ENCODE measurements at places on chromosomes 3 and 15. TPM values are rescaled to one million over a fixed set of nuclear protein-coding genes. Genes with fewer than 3 reads are reported as not detected.
A peak's percentile ranks its signal among the peaks of the same experiment; 100 is the strongest.

DNA sequence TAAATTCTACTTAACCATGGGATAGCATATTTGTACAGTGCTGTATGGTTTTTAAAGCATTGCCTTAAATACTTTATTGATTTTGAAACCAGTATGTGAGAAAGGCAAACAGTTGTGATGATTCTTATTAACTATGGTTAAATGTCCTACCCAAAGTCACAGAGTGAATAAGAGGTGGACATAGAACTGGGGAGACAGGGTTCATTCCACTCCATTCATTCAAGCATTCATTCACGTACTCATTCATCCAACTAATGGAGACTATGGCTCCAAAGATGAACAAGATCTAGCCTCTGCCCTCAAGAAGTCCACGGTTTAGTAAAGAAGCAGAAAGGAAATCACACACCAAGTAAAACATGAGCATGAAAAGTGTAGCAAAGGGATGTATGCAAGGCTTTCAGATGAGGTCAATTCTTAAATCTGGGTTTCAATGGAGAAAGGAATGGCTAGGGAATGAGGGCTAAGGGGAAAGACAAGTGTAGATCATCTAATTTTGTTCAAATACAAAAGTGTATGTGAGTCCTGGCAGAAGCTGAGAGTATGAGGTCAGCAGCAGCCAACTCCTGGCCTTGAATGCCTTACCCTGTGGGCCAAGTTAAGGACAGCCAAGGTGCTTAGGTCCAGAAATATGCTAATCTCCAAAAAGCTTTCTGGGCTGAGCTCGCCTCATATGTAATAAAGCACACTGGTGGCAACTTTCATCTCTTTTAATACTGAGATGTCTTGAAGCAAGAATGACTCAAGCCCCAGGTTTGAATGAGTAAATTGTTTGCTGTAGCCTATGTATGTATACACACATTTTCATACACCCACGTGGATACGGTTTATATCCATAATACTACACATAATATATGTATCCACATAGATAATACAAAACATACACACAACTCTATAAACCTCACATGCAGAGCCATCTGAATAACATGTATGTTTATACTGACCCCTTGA is 4.3 kb downstream of the TNIK start:
- H3K4me3 ChIP-seq = no peak overlapping the region
- peaks cover 5% of the 10 kb centered on the region for H3K36me3 ChIP-seq

GRCh38 chr3:42173307-42173706 is 82.2 kb downstream of the TRAK1 start:
- H3K27me3 ChIP-seq = no peaks in the 10 kb centered on the region
- peak overlapping the region; percentile 81 for H3K4me3 ChIP-seq
- peak; percentile 40 for DNase-seq
- peaks cover 7% of the 10 kb centered on the region for H3K36me3 ChIP-seq

DNA sequence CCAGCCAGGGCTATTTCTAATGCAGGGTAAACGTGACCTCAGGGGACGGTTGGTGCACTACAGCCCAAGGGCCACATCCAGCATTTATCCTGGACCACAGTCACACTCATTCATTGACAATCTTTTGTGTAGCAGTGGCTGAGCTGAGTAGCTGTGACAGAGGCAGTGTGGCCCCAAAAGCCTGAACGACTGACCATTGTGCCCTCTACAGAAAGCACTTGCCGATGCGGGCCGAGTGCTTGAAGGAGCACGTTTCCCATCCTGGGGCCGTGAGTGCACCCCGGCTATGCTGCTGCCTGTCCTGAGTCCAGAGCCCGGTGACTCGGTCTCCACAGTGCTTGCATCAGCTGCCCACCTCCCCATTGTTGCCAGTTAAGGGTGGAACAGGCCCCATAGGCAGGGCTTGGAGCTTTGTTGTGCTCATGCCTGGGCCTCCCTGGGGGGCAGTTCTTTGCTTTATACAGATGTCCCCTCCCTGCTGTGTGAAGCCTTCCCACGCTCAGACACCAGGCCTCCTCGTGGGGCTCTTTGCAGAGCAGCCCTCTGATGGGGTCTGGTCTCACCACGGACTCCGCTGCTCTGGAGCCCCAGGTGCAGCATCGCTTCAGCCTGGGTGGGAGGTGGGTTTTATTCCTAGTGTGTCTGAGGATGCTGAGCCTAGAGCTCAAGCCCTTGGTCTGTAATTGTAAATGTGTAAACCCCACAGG is 13.0 kb upstream of the SNRPA1 start:
- no peaks in the 10 kb centered on the region for H3K27me3 ChIP-seq
- H3K36me3 ChIP-seq = no peaks in the 10 kb centered on the region
- no peaks in the 10 kb centered on the region for H3K4me1 ChIP-seq
- H3K4me3 ChIP-seq = no peak overlapping the region

DNA sequence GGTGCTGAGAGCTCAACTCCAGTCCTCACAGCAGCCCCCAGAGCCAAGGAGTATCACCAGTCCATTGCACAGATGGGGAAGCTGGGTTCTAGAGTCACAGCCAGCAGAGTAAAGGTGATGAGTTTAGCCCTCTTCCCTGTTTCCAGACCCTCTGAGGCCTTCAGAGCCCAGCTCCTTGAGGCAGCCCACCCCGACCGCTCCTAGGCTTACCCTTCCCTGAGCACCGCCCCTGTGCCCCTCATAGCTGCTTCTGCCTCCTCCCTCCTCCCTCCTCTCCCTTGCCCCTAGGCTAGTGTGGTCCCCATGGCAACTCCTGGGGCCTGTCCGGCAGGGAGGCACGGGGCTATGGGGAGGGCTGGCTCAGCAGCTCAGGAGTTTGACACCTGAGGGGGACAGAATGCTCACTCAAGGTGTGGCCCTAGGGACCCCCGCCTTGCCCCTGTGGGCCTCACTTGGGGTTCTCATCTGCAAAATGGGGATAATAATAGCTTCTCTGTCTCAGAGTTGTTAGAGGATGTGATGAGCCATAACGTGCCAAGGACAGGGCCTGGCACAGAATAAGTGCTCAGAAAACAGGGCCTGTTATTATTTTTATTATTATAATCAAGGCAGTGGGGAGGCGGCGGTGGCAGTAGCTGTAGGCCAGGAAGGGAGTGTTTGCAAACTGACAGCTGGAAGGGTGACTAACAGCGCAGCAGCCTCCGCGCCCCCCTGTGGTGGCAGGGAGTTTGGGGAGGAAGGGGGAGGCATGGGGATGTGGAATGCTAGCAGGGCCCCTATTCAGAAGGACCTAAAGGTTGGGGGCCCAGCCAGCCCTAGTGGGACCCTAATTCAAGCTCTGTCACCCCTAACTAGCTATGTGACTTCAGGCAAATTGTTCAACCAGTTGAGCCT is 11.5 kb downstream of the CSK start:
- H3K27me3 ChIP-seq = no peaks in the 10 kb centered on the region
- H3K4me1 ChIP-seq = peaks cover 72% of the 10 kb centered on the region
- peak overlapping the region; percentile 69 for H3K4me3 ChIP-seq
- DNase-seq = peak; percentile 78
- H3K36me3 ChIP-seq = peaks cover 24% of the 10 kb centered on the region

DNA sequence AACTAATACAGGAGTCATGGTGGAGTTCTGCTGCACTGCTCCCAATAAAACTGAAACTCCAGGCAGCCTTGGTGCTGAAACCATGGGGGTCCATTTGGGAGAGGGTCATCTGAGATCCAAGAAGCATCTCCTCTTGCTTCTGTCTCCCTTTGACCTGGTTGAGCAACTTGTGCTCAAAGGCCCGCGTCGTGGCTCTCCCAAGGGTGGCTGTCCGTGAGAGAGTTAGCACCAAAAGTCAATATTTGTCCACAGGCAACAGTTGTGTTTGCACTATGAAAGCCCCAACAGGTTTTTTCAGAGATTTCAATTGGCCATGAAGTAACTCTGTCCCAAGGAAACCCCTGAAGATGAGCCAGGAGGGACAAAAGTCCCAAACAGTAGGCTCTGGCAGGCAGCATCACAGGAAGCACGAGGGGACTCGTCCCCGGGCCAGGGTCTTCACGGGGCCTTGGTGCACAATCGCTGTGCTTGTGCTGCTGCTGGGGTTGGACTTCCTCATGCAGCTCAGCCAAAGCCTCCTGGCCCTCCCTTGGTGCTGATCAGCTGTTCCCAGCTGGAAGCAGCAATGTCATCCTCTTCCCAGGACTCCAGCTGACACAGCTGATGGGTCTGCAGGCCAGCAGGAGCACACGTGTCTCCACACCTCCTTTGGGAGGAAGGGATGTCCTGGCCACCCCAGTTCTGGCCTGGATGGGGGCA is 39.4 kb upstream of the WNT5A start:
- H3K4me3 ChIP-seq = no peak overlapping the region
- no peaks in the 10 kb centered on the region for H3K36me3 ChIP-seq
- H3K27ac ChIP-seq = no peak overlapping the region
- peaks cover 2% of the 10 kb centered on the region for H3K27me3 ChIP-seq

DNA sequence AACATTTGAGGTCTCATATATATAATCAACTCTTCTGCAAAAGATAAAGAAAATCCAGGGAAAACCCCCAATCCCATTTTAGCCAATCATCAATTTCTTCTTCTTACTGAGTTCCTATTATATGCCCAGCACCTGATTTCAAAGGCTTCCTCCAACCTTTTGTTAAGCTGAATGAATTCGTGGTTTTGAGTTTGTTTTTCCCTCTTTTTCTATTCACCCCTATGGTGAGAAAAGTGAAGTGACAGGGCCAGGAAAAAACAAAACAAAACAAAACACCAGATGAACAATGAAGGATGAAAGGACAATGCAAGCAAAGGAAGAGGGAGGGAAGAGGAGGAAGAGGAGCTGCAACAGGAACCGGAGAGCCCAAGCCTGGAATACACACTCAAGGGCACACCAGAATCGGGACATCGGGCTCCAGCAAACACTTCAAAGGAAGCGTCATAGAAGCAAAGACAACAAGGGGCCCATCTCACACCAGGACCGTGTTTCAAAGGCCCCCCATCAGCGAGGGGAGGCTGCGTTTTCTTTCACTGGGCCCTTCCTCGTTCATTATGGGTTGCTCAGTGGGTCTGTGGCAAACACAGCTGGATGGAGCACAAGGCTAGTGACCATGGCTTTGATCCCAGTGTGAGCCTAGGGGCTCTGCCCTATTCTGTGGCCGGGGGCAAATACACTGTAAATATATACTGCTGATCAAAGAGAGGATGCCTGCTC is 50.2 kb downstream of the VGLL4 start:
- H3K4me1 ChIP-seq = peaks cover 17% of the 10 kb centered on the region
- DNase-seq = no peak
- H3K27me3 ChIP-seq = no peaks in the 10 kb centered on the region
- no peak overlapping the region for H3K27ac ChIP-seq

Gene EOGT
- 15.3 TPM for total RNA-seq

Gene C3orf38
- total RNA-seq = 35.2 TPM

Gene ATP13A4
- total RNA-seq = 4.0 TPM

Gene MYZAP
- not detected for total RNA-seq

DNA sequence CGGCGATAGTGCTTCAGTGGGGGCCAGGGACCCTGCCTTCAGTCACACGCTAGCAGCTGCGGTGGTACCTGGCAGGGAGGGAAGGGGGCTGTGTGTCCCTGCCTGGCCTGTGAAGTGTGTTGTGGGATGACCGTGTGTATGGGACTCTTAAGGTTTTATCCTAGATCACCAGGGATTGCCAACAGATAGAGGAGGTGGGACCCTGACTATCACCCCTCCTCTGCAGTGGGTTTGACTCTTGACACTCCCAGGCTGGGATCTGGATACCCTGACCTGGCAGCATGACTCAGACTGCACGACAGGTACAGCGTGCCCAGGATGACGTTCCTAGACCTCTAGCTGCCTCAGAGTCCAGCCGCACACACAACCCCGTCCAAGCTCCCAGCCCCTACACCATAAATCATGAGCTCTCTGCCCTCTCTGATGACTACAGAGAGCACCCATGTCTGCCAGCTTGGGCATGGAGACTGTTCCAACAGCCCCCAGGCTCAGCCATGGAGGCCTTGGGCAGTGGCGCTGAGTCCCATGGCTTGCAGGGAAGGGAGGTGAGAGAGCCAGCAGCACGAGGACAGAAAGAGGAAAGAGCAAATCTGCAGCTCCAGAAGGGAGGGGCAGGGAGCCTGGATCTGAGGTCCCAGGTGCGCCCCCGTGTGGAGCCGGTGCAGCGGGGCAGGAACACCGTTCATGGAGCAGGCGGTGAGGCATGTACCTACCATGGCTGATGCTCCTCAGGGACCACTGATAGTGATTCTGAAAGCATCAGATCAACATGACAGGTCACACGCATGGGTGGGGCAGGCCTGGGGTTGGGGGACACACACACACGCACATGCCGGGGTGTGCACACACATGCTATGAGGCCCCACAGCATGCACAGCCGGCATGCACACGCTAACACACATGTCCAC is 71.0 kb downstream of the ADAMTS7 start:
- peaks cover 5% of the 10 kb centered on the region for H3K4me1 ChIP-seq
- no peak overlapping the region for H3K4me3 ChIP-seq
- DNase-seq = peak; percentile 81

Gene KLHL18
- 23.5 TPM for total RNA-seq

GRCh38 chr3:186260726-186261125 is 101.3 kb downstream of the DGKG start:
- H3K36me3 ChIP-seq = no peaks in the 10 kb centered on the region
- no peak for DNase-seq
- peaks cover 6% of the 10 kb centered on the region for H3K27me3 ChIP-seq
- no peak overlapping the region for H3K27ac ChIP-seq

DNA sequence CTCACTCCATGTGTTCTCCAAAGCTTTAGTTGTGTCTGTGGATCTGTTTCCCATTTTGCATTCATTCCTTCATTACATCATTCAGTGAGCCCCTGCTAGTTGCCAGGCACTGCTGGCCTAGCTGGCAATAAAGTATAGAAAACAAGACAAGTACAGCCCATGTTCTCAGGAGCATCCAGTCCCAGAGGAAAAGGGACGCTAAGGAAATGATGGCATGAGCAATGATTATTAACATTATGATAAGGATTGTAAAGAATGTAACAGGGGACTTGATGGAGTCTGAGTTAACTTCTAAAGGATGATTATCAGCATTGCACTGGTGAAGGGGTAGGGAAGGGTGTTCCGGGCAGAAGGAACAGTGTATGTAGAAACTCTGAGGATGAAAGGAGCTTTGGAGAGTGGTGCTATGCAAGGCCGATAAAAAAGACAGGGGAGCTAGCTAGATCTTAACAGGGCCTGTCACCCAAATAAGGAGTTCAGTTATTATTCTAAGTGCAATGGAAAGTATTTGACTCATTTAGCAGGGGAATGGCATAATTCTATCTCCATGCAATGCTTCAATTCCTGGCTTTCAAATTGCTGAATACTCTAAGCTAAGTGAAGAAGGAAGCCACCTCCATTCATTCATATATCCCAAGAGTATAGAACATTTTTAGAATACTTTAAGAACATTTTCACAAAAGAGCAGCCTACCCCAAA is 258.2 kb upstream of the STT3B start:
- no peak overlapping the region for H3K4me3 ChIP-seq
- peaks cover 15% of the 10 kb centered on the region for H3K4me1 ChIP-seq
- H3K36me3 ChIP-seq = no peaks in the 10 kb centered on the region
- no peak for DNase-seq
- H3K27ac ChIP-seq = no peak overlapping the region

- H3K4me1 ChIP-seq = peaks cover 3% of the 10 kb centered on the region
- H3K36me3 ChIP-seq = no peaks in the 10 kb centered on the region
- H3K27me3 ChIP-seq = peaks cover 19% of the 10 kb centered on the region
These were observed 46.0 kb downstream of the IGF2BP2 start for GRCh38 chr3:185778821-185779220.

Gene NDN
- total RNA-seq = 3.5 TPM

Measured in activated naive CD8-positive, alpha-beta T cell treated with anti-CD3 and anti-CD28 coated beads, Interleukin-2, amount 10 ng/mL, durations not matched to agents 7 days and 5 days (primary cell).